ENCODE measurements at places on chromosomes 6 and 20.
A peak's percentile ranks its signal among the peaks of the same experiment; 100 is the strongest.

DNA sequence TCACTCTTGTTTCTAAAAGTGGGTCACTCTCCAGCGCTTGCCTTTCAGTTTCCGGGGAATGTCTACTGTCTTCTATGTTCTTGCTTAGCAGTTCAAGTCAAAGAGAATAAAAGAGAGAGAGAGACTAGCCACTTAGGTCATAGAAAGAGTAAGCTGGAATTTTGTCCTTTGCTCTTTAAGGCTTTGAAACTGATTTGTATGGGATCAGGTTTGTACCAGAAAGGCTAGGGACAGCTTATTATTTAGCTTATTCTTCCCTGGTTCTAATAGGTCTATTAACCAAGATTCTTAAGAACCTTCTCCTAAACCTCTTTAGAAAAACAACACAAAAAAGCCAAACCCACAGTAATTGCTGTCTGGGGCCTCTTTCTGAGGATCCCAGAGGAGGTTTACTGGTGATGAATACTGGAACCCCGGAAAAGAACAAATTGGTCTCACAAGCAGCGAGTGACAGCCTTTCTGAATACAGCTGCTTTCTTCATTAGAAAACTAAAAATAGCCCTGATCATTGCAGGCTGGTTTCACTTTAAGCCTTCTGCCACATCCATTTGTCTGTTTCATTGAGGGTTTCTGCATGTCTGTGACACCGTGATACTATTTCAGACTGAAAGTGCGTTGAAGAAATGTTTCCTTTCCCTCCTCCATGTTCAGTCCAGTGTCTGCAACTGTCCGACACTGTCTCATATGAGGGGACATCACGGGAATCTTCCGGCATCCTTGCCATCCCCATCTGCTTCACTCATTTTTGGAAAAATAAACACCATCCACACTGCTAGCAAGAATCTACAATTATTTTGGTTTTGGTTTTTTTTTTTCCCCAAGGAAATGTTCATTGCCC, 75.1 kb upstream of the ATXN1 start:
- no peak for DNase-seq

- DNase-seq: no peak
These were observed 19.8 kb downstream of the NEDD9 start for GRCh38 chr6:11212664-11213063.

DNA sequence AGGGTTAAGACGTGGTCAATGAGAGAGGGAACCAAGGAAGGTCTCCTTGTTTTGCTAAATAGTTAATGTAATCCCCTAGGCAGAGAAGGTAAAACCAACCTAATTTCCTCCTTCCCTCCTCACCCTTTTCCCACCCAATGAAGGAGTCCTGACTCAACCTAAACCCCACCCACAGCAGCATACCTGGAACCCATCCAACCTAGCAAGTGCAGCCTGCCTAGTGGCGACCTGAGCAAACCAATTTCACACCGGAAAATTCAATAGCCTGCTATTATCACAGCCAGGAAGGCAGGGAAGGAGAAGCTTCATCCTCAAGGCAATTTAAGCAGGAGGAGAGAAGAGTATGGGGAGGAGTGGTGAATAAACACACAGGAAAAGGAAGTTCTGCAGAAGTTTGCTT, 46.9 kb downstream of the OSTM1 start:
- DNase-seq: peak; percentile 45

DNA sequence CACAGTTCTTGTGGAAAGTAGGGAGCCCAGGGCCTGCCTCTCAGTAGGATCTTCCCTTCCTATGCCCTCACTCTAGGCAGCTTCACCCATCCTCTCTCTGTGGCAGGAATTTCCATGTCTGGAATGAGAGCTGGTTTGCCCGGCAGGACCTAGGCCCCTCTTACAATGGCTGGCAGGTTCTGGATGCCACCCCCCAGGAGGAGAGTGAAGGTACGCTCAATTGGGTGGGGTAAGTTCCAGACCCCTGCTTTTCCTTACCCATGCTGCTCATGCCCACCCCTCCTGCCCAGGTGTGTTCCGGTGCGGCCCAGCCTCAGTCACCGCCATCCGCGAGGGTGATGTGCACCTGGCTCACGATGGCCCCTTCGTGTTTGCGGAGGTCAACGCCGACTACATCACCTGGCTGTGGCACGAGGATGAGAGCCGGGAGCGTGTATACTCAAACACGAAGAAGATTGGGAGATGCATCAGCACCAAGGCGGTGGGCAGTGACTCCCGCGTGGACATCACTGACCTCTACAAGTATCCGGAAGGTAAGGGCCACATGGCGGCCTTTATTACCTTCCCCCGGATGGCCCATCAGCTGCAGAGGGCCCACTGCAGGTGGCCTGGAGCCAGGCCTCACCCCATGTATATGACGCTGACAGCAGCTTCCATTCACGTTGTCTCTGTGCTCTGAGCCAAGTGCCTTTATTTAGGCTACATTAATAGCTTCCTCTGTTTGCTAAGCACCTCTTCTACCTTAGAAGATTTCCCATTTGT, 22.8 kb downstream of the TGM6 start:
- no peak for DNase-seq

GRCh38 chr6:56158571-56158970, 88.8 kb downstream of the COL21A1 start:
- no peak for DNase-seq

GRCh38 chr6:148345176-148345575, 2.5 kb downstream of the SASH1 start:
- DNase-seq: no peak

DNA sequence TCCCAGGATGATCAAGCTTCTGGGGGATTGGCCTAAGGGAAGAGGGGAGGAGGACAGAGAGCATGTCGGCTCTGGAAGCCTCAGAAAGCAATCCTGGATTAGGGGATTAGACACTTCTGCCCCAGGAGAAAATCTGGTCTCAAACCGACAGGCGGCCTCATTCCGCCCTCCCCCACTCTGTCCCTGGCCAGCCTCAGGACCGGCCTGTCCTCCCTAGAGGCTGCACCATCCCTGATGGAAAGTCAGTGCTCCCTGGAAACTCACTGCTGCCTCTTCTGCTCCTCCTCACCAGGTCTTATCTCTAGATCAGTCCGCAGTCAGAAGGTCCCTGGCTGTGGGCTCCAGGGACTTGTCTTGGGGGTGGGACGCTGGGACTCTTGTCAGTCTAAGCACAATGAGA, 905 bp upstream of the SLC12A5 start:
- DNase-seq: no peak

- DNase-seq: no peak
These were observed 89.0 kb upstream of the SUPT3H start for GRCh38 chr6:45466686-45467085.

DNA sequence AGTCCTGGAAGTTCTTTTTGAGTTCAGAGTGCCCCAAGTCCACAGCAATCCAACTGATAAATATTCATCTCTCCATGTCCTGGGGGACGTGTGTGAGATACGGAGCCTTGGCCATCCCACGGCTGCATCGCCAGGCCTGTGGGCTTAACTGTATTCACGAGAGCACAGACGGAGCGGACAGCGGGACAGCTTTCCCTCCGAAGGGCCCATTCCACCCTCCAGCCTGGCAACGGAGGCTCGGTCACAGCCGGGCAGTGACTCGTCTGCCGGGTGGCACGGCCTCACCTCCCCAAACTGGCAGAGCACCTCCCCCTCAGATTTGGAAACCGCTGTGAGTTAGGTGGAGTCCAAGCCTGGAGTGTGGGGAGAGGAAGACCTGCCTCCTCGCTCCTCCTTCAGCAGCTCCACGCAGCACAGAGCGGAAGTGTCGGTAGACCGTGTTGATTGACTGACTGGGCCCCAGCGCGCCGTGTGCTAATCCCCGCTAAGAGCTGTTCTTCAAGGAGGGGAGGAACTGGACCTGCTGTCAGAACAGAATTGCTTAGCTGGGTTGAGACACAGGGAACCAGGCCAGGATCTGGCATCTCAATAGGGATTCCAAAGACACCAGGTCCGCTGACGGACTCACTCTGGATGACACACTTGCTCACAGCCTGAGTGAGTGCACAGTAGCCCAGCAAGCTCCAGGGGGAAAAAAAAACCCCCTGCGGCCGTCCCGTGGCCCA, 10.9 kb downstream of the FOXF2 start:
- DNase-seq: no peak

- no peak for DNase-seq
These were observed 395.3 kb upstream of the BTBD3 start for GRCh38 chr20:11522366-11522741.

DNA sequence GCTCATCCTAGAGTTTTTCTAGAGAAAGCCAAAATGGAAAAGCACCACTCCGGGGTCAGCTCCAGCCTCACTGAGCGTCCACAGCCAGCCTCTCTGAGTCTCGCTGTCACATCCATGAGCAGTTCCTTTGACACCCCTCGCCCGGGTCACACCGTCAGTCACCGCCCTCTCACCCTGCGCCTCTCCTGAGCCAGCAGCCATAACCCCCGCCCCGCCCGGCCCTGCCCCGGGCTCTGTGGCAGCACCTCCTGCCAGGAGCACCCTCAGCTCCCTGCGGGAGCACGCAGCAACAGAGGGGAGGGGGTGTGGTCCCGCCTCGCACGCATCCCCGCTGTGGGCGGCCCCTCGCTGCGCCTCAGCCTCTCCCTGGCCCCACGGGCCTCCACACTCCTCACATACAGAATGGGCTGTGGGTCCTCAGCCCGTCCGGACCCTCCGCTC, 267.7 kb downstream of the TAF4 start:
- no peak for DNase-seq

- DNase-seq: no peak
These were observed 16.1 kb upstream of the ZNF217 start for GRCh38 chr20:53609491-53610445.

DNA sequence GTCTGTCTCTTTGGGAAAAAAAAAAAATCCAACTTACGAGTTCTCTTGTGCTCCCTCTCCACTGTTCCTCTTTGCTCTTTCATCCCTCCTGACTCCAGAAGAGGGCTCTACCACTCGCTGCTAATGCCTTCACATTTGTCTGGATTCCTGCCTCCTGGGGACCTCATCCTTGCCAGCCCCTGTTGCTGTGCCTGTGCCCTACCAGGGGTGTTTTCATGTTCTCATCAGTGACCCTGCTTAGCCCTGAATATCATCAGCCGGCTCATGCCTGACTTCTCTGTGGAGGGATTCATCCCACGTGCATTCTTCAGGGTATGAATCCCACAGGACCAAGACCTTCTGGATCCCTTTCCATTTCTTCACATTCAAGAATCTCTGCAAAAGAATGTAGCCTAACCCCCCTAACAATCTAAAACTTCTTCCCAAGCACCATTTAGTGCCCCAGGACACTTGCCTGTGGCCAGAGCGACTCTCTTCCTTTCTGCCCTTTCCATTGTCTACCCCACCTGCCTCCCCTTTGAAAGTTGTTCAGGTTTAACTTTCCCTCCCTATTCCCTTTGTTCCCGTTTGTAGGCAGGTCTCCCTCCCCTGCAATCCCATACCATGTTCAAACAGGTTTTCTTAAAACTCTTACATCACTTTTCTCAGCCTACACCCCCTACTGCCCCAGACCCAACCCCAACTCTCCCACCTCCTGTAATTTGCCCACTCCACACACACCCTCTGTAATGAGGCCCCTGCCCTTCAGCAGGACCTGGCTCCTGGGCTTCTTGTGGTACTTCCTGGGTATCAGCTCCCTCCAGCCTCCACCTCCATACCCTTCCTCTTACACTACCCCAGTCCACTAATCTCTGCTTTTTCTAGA, 50.2 kb downstream of the RREB1 start:
- no peak for DNase-seq

GRCh38 chr6:31729979-31730630, 1.0 kb upstream of the DDAH2 start:
- peak; percentile 88 for DNase-seq

GRCh38 chr6:5335020-5335419, 73.7 kb downstream of the FARS2 start:
- no peak for DNase-seq

DNA sequence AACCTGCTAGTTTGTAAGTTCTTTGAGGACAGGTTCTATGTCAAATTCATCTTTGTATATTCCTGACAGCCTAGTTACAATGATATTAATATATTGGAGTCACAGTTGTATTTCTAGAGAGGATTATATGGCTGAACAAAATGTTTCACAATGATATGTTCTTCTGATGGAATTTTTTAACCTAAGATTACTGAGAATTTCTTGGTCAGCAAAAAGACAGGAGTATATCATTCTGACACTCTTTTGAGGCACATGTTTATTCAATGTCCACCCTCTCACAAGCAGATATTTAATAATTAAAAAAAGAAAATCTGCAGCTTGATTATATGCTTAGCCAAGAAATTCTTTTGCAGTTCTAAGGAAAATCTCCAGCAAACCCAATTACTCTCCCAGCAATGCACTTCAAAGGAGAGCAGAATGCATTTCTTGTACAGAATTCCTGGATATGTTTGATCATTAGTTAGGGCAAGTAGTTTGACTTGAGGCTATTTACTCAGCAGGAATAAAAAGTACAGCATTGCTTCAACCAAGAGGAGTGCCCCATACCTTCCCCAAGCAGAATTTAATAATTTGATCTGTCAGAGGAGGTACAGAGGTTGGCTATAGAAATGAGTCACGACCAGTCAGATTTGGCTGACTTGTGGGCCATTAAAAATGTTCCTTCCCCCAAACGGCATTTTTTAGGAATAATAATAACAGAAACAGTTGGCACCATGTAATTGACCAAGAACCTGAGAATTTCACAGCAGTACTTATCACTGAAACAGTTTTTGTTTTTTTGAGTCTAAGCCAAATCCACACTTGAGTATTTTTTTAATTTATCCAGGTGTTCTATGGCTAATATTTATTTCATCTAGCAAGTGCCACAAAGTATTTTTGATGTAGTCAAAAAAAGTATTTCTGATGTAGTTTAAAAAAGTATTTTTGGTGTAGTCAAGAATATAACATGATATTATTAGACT, 508.1 kb upstream of the FLRT3 start:
- no peak for DNase-seq

GRCh38 chr20:58313396-58313795, 3.9 kb downstream of the RAB22A start:
- DNase-seq: no peak

DNA sequence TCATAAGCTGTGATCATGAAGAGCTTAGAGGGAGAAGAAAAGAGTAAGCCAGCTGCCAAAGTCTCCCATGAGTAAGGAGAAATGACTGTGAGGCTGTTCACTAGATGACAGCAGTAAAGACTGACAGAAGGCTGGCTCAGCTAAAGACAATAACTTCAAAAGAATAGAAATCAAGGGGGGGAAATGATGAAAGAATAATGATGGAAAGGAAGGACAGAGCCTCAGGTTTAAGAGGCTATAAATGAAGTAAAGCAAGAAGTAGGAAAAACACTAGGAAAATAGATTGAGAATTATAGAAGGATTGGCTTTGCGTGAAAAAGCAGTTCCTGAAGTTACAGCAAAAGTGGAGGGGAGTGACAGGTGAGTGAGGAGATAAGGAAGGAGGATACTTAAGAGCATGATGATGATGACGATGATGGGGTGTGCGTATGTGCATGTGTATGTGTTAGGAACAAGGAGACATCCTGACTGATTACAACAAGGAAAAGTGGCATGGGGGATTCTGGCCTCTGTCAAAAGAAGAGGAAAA, 48.2 kb downstream of the HBS1L start:
- DNase-seq: no peak

DNA sequence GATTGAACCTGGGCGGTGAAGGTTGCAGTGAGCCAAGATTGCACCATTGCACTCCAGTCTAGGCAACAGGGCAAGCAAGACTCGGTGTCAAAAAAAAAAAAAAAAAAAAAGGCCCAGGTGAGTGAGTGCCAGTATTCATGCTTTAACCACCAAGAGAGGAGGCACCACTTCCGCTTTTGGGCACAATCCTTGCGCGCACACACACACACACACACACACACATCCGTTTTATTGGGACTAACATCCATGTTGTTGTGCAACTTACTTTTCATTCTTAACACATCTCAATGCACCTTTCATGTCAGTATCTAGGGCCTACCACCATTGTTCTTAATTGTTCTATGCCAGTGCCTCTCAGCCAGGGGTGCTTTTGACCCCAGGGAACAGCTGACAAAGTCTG, 263.0 kb downstream of the CDC5L start:
- DNase-seq: no peak

- DNase-seq: no peak
These were observed 335.6 kb downstream of the PRL start for GRCh38 chr6:21961226-21961625.
